ENCODE measurements at places on chromosomes 11 and 22. TPM values are rescaled to one million over a fixed set of nuclear protein-coding genes. Genes with fewer than 3 reads are reported as not detected.

GRCh38 chr22:40541300-40541699 is 95.2 kb downstream of the MRTFA start:
- no peak overlapping the region for H3K27ac ChIP-seq
- no peak for DNase-seq
- H3K4me3 ChIP-seq: no peak overlapping the region
- peaks cover 27% of the 10 kb centered on the region for H3K4me1 ChIP-seq
- no peaks in the 10 kb centered on the region for H3K27me3 ChIP-seq

DNA sequence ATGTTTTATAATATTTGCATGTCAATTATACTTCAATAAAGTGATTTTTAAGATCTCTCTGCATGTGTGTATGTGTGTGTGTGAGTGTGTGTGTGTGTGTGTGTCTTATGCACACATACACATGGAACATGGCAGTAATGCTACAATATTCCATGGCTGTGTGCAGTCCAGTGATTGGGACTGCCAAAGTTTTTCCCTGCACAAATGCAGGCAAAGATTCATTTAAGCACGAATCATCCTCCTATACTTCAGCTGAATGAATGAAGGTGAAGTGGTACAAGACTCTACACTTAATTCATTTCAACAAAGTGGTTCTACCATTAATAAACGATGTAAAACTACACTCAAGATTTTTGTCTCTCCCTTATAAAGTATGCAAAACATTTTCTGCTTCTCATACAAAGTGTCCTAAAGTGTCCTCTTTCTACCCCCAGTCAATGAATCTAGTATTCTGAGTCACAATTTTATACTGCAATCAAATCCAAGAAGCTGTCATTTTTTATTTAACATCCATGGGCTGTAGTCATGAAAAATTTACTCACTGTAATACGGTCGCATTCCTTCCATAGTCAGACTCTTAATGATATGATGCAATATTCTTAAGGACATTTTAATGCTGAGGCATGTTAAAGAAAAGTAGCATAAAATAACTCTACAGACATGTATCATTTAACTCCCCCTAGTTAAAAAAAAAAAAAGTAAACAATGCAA is 132.4 kb downstream of the TTC28 start:
- peaks cover 10% of the 10 kb centered on the region for H3K4me1 ChIP-seq
- no peaks in the 10 kb centered on the region for H3K27me3 ChIP-seq
- DNase-seq: no peak

DNA sequence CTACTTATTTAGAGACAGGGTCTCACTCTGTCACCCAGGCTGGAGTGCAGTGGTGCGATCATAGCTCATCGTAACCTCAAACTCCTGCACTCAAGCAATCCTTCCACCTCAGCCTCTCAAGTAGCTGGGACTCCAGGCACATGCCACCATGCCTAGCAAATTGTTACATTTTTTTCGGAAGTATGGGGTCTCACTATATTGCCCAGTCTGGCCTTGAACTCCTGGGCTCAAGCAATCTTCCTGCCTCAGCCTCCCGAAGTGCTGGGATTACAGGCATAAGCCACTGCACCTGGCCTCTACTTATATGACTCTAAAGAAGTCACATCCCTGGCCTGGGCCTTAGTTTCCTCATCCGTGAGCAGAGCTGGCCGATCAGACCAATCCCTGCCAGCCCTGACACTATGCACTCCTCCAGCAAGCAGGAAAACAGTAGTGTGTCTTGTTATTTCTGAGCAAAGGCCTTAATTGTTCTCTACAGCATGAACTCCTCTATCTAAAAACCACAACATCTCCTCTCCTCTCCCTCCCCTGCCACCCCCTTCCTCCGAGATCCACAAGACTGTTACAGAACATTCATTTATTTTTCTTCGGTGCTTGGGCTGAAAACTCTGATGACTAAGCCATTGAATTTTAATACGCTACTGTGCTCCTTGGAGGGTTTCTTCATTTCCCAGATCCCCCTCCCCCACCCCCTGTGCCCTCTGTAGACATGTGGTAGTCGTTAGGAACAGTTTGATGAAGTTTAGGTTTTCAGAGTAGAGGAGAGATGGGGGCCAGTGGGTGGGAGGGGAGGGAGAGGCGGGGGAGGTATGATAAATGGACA is 91.5 kb downstream of the ABTB2 start:
- H3K27ac ChIP-seq: peak overlapping the region; percentile 52
- no peaks in the 10 kb centered on the region for H3K27me3 ChIP-seq
- H3K4me3 ChIP-seq: no peak overlapping the region
- DNase-seq: no peak

DNA sequence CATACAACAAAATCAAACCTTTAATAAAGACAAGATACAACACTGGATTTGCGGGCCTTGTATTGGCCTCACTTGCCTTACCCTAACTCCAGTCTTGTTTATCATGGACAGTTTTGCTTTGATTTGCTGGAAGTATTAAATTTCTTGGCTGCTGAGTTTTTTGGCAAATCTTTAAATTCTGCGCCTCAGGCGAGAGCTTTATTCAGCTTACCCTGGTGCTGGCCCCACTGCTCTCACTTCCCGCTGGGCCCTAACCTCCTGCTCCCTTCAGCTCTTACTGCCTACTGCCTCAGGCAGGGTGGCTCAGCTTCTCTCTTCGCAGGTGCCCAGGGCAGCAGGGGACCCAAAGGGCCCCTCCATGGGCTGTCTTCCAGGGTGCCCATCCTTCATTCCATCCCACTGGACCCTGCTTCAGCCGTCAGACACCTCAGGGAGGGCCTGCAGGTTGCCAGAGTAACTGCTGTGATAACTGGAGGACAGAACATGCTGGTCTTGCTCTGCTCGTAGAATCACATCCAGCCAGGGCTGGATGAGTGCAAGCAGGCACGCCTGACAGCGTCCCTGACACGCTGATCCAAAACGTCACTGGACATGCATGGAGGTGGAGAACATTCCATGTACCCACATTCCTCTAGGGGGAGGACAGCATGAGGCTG is 45.7 kb upstream of the TUB start:
- no peak overlapping the region for H3K4me3 ChIP-seq
- peak; percentile 91 for DNase-seq
- no peak overlapping the region for H3K27ac ChIP-seq
- no peaks in the 10 kb centered on the region for H3K27me3 ChIP-seq
- peaks cover 14% of the 10 kb centered on the region for H3K4me1 ChIP-seq
- H3K36me3 ChIP-seq: no peaks in the 10 kb centered on the region

GRCh38 chr11:78438298-78438975 is 20.8 kb upstream of the GAB2 start:
- no peak for DNase-seq
- H3K4me1 ChIP-seq: no peaks in the 10 kb centered on the region
- H3K4me3 ChIP-seq: no peak overlapping the region
- peaks cover 17% of the 10 kb centered on the region for H3K36me3 ChIP-seq
- no peak overlapping the region for H3K27ac ChIP-seq
- H3K27me3 ChIP-seq: no peaks in the 10 kb centered on the region

DNA sequence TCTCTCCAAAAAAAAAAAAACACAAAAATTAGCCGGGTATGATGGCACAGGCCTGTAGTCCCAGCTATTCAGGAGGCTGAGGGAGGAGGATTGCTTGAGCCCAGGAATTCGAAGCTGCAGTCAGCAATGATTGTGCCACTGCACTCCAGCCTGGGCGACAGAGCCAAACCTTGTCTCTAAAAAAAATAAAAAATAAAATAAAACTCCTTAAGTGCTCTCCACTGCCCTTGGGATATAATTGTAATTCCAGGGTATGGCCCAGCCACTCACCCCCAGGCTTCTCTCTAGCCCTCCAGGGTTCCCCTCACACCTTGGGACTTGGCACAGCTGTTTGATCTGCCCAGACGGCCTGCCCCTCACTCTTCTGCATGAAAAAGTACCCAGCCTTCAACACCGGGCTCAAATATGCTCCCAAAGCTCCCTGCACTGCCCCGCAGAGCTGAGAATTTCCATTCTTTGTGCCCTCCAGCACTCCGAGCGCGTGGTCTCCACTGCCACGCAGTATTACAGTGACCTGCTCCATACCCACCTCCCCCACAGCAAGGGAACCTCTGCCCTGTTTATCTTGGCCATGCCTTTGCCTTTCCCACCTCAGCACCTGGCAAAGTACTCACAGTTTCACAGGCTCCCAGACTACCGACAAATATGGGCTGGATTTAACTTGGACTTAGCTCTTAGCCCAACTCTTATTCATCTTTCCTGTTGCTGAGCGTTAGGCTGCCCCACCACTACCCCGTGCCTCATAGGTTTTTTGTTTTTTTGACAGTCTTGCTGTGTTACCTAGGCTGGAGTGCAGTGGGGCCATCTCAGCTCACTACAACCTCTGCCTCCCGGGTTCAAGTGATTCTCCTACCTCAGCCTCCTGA is 7.6 kb upstream of the FTH1 start:
- H3K27ac ChIP-seq: peak overlapping the region; percentile 98
- no peaks in the 10 kb centered on the region for H3K27me3 ChIP-seq
- no peak for DNase-seq
- H3K4me1 ChIP-seq: peaks cover 93% of the 10 kb centered on the region
- H3K4me3 ChIP-seq: no peak overlapping the region

Gene RAG1
- 0.80 TPM for total RNA-seq

Gene AMBRA1
- total RNA-seq: 20.0 TPM

Gene NXPE4
- not detected for total RNA-seq

All from esophagus muscularis mucosa (tissue), 4 donors.